ENCODE measurements at places on chromosomes 2 and 18.
A peak's percentile ranks its signal among the peaks of the same experiment; 100 is the strongest.

- H3K36me3 ChIP-seq: no peaks in the 10 kb centered on the region
- H3K4me3 ChIP-seq: peak overlapping the region; percentile 41
- peaks cover 6% of the 10 kb centered on the region for H3K27me3 ChIP-seq
- H3K27ac ChIP-seq: no peak overlapping the region
Observed at GRCh38 chr2:10057231-10058107, 14.1 kb downstream of the KLF11 start.

DNA sequence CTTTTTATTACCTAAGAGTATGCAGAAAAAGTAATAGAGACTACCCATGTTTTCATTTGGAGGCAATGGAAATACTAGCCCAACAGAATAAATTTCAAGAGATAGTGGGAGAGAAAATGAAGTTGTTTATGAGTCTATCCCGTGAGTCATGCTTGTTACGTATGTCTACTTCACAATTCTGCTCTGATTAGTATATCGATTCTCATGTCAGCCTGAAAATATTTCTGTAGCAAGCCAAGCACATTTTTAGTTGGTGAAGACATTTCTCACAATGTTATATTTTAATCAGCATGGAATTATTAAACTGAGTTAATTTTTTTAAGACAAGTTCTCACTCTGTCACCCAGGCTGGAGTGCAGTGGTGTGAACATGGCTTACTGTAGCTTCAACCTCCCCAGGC is 346.1 kb downstream of the RPRM start:
- H3K4me1 ChIP-seq: no peaks in the 10 kb centered on the region

GRCh38 chr2:45889053-45889452 is 237.6 kb downstream of the PRKCE start:
- DNase-seq: peak; percentile 65
- no peak overlapping the region for H3K27ac ChIP-seq
- peaks cover 14% of the 10 kb centered on the region for H3K4me1 ChIP-seq

- no peak for DNase-seq
- H3K36me3 ChIP-seq: no peaks in the 10 kb centered on the region
- H3K4me3 ChIP-seq: no peak overlapping the region
- no peaks in the 10 kb centered on the region for H3K4me1 ChIP-seq
Observed at GRCh38 chr2:169759987-169760386, 26.4 kb downstream of the KLHL23 start.

- H3K4me3 ChIP-seq: no peak overlapping the region
- DNase-seq: peak; percentile 48
- no peaks in the 10 kb centered on the region for H3K36me3 ChIP-seq
- H3K27me3 ChIP-seq: peaks cover 5% of the 10 kb centered on the region
- no peaks in the 10 kb centered on the region for H3K4me1 ChIP-seq
Observed at GRCh38 chr2:11532416-11533055, 1.3 kb upstream of the GREB1 start.

GRCh38 chr2:187580462-187581124 is 26.4 kb upstream of the TFPI start:
- no peaks in the 10 kb centered on the region for H3K27me3 ChIP-seq
- DNase-seq: peak; percentile 75
- H3K36me3 ChIP-seq: no peaks in the 10 kb centered on the region
- peak overlapping the region; percentile 33 for H3K4me3 ChIP-seq

GRCh38 chr18:78640246-78640995 is 339.2 kb upstream of the SALL3 start:
- no peaks in the 10 kb centered on the region for H3K27me3 ChIP-seq
- no peaks in the 10 kb centered on the region for H3K36me3 ChIP-seq
- no peaks in the 10 kb centered on the region for H3K4me1 ChIP-seq
- DNase-seq: no peak

DNA sequence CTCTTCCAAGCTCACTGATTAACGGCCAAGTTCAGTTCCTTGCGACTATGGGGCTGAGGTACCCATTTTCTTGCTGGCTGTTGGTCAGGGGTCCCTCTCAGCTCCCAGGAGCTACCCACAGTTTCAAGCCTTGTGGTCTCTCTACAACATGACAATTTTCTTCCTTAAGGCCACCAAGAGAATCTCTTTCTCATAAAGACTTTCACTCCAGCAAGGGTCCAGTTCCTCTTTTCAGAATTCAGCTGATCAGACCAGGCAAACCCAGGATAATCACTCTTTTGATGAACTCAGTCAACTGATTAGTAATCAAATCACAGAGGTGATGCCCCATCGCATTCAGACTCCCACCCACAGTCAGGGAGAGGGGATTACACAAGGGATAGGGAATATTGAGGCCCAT is 129.7 kb downstream of the IRS1 start:
- peaks cover 4% of the 10 kb centered on the region for H3K4me1 ChIP-seq
- H3K36me3 ChIP-seq: no peaks in the 10 kb centered on the region
- DNase-seq: no peak
- H3K4me3 ChIP-seq: no peak overlapping the region

DNA sequence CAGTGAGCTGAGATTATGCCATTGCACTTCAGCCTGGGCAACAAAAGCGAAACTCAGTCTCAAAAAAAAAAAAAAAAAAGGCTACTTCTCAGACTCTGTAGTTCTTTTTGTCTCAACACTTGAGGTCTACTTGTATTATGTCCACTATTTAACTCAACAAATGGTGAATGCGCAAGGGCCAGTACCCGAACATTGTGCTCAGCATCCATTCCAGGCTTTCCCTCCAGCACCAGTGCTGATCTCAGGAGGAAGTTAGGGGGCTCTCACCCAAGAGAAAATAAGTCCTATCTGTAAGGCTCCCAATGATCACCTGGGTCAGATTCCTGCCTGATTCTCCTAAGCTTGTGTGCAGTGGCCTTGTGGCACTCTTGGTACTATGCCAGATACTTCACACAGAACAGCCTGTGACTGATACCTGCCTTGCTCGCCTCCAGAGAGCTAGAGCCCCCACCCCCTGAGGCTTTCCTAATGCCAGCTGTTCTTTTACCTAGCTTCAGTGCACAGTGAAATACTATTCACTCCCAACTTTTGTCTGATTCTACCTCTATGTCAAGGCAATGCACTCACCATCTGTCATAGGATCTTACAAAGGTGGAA is 74.9 kb downstream of the INO80D start:
- H3K36me3 ChIP-seq: peaks cover 3% of the 10 kb centered on the region
- DNase-seq: no peak
- H3K4me3 ChIP-seq: no peak overlapping the region
- no peaks in the 10 kb centered on the region for H3K4me1 ChIP-seq
